ENCODE measurements at places on chromosomes 4 and X. TPM values are rescaled to one million over a fixed set of nuclear protein-coding genes. Genes with fewer than 3 reads are reported as not detected.

Gene JADE3
- total RNA-seq, result 4.5 TPM

- no peak for DNase-seq
Observed at GRCh38 chr4:7626531-7626930, 191.8 kb upstream of the PSAPL1 start.

DNA sequence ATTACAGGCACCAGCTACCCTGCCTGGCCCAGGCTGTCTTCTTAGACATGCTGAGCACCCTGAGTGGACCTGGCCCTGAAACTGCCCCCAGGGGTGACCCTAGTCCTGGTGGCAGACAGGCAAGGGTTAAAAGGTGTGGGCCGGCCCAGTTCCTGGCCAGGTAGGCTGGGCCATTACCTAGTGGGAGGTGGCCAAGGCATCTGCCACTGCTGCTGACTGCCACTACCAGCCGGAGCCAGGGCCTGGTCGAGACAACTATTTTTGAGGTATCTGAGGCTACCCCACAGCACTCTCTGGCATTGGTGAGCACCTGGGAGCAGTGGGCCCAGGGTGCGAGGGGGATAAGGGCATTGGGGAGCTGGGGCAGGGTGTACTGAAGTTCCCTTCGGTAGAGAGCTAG, at the start of gene CCDC120:
CCDC120 (plus strand) TSS at position 206 of the 400 bp plus-strand sequence. CDS start 3,043 bp downstream, outside the sequence.
- DNase-seq, result no peak

- no peak for DNase-seq
Observed at GRCh38 chrX:100379388-100379986, 30.6 kb downstream of the PCDH19 start.

DNA sequence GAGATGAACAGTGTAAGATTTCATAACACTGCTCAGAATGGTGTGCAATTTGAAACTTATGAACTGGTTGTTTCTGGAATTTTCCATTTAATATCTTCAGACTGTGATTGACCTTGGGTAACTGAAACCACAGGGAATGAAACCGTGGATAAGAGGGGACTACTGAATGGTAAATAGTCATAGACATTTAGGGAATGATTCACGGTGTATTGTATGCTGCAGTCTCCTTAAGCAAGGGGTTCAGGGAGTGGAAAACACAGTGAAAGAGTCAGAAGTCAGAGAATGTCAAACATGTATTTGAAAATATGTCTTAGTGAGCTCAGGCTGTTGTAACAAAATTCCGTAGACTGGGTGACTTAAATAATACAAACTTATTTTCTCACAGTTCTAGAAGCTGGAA, 398.2 kb upstream of the DIPK2B start:
- DNase-seq, result no peak

DNA sequence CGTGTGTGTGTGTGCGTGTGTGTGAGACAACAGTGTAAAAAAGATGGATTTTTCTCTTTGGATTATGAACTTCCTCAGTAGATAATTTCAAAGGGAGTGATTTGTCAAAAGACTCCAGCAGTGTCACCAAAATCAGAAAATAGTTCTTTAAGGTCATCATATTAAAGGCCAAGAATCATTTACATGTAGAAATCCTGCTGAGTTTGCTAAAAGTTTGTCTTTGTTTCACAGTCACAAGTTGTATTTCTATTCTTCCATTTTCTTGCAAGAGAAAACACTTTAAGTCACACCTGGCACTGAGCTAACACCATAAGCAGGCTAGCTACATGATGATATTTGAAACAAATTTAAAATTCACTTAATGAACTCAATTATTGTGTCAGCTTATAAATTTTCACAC, 222.7 kb downstream of the PACRGL start:
- DNase-seq, result no peak

Measured in epithelial cell of proximal tubule (primary cell).